ENCODE measurements at places on chromosomes 16 and 17. TPM values are rescaled to one million over a fixed set of nuclear protein-coding genes. Genes with fewer than 3 reads are reported as not detected.
A peak's percentile ranks its signal among the peaks of the same experiment; 100 is the strongest.

Gene AGRP
- total RNA-seq: not detected

Gene OR3A3
- not detected for total RNA-seq

- peaks cover 37% of the 10 kb centered on the region for H3K4me1 ChIP-seq
- H3K36me3 ChIP-seq: no peaks in the 10 kb centered on the region
- no peak for DNase-seq
- no peak overlapping the region for H3K27ac ChIP-seq
- no peak overlapping the region for H3K4me3 ChIP-seq
These were observed 37.0 kb upstream of the CDC42EP4 start for GRCh38 chr17:73348829-73349095.

GRCh38 chr16:61858988-61859387 is 177.2 kb downstream of the CDH8 start:
- peaks cover 18% of the 10 kb centered on the region for H3K36me3 ChIP-seq
- H3K27ac ChIP-seq: no peak overlapping the region
- DNase-seq: no peak
- H3K4me3 ChIP-seq: no peak overlapping the region

DNA sequence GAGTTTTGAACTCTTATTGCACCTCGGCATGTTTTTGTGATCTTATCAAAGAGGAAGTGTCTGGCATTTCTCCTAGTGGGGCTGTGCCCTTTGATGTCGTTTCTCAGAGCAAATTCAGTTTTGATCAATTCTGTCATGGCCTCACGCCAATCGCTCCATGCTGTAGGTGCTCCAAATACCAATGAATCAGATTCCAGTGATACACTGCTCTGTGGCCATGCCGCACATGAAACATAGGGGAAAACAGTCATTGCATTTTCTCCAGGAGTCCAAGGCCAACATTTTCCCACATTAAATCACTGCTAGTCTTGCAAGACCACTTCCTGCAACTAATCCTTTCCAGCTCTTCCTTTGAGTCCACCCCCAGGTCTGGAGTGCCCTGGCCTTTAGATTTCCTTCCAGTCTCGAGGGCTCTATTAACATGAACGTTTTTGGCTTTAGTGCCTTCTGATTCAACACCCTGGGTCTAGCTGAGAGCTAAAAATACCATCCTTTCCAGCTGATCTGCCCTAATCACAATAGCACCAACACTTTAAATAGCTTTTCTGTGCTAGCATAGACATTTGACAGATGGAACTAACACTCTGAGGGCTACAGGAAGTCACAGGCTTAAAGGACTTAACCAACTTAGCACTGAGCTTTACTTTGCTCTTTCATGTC is 18.2 kb upstream of the RASL10B start:
- DNase-seq: no peak
- no peaks in the 10 kb centered on the region for H3K27me3 ChIP-seq
- H3K4me3 ChIP-seq: no peak overlapping the region
- peaks cover 35% of the 10 kb centered on the region for H3K36me3 ChIP-seq
- no peak overlapping the region for H3K27ac ChIP-seq

GRCh38 chr17:80263253-80264204 is 2.9 kb downstream of the RNF213 start:
- H3K36me3 ChIP-seq: peaks cover 27% of the 10 kb centered on the region
- peaks cover 45% of the 10 kb centered on the region for H3K4me1 ChIP-seq
- no peak overlapping the region for H3K4me3 ChIP-seq
- H3K27me3 ChIP-seq: no peaks in the 10 kb centered on the region
- peak overlapping the region; percentile 82 for H3K27ac ChIP-seq
- DNase-seq: no peak

DNA sequence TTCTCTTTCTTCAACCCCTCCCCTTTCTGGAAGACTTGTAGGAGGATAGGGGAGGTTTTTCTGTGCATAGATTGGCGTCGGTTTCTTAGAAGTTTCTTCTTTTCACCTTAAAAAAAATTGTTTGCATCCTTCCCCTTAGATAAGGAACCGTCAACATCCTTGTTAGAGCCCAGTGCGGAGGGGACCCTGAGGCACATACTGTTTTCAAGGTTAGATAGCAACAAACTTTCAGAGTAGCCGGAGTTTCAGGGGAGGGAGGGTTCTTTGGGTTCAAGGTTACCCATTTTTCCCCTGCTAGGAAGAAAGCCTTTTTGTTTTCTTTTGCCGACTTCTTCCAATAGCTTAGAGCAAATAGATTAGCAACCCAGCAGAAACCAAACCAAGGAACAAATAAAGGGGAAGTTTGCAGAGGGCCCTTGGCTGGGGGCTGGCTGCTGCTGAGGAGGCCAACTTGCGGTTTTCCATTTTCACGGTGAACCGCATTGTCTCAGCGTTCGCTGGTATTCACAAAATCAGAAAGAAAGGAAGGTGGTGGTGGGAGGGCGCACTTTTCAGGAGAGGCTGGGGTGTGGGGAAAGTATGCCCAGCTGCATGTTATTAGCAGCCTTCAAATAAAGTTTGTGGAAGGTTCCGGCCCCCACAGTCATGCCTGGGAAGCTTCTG is 28.8 kb downstream of the MSI2 start:
- H3K27me3 ChIP-seq: no peaks in the 10 kb centered on the region
- peaks cover 83% of the 10 kb centered on the region for H3K4me1 ChIP-seq
- H3K36me3 ChIP-seq: peaks cover 2% of the 10 kb centered on the region
- peak overlapping the region; percentile 31 for H3K4me3 ChIP-seq
- peak; percentile 44 for DNase-seq
- H3K27ac ChIP-seq: peak overlapping the region; percentile 93

All from WTC11 (cell line).